ENCODE measurements at places on chromosomes 12 and 14.

- DNase-seq, result no peak
Observed at GRCh38 chr12:96136725-96137378, 57.3 kb upstream of the ELK3 start.

GRCh38 chr12:117825827-117826226, 143.0 kb downstream of the KSR2 start:
- DNase-seq, result no peak

DNA sequence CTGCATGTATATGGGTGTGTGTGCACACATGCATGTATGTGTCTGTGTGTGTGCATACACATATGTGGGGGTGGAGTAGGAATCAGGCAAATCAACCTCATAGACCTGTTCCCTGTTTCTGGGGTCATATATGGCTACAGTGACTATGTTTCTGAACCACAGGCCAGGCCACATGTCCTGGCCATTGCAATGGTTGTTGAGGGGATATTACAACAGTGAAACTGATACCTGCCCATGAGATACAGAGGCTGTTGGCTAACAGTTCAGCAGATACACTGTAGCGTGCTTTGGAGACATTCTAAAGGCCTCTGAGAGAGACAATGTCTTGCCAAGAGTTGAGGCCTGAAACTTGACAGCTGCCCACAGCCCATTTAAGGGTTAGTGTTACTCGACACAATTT, 47.3 kb upstream of the FOS start:
- DNase-seq, result no peak

DNA sequence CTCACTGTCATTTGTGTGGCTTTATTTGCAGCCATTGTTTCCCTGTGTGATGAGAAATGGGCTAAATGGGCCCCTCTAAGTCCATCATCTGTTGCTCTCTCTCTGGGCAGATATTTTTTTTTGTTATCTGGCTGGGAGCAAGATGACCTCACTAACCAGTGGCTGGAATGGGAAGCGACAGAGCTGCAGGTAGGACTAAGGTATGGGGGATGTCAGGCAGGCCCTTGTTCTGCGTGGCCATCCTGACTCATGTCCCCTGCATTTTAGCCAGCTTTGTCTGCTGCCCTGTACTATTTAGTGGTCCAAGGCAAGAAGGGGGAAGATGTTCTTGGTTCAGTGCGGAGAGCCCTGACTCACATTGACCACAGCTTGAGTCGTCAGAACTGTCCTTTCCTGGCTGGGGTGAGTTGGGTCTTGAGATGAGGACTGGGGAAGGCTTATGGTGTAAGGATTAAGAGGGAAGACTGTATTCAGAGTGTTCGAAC, 1.3 kb downstream of the MARS1 start:
- DNase-seq, result no peak

DNA sequence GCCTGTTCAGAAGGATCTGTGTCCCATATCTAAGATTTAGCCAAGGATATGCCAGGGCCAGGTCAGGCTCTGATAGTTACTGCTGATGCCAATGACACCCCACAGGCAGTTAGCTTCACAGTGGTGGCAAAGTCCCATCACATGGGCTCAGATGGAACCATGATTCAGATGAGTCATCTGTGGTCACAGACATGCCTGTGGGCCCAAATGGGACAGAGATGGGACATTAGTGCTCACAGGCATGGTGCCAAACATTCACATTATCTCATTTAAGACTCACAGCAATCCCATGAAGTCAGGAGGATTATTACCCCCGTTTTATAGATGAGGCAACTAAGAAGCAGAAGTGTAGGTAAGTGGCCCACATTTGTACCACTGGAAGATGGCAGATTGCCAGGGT, 207.8 kb downstream of the DPF3 start:
- no peak for DNase-seq

DNA sequence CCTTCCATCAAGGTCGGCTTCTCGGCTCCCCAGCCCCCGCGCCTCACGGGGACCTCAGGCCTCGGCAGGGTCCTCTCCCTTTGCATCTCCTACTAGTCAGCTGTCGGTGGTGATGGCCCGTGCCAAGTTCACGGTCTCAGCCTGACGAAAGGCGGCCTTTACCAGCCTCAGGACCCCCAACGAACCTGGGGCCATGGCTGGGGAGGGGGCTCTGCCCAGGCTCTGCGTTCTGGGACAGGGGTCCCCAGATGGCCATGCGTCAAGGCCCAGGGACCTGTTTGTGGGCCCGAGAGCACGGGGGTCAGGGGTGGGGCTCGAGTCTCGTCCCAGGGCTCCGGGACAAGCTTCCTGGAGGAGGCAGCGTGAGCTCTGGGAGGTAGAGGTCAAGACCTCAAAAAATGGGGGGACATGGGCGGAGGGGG, 32.8 kb upstream of the DEGS2 start:
- DNase-seq, result no peak

All from CD4-positive, alpha-beta T cell (primary cell).